ENCODE measurements at places on chromosomes 2 and 18.

GRCh38 chr2:32422133-32422532 lies 65.3 kb downstream of the BIRC6 start:
- DNase-seq = no peak

- no peak for DNase-seq
Measured at GRCh38 chr2:240151477-240152031, 11.1 kb upstream of the OTOS start.

- no peak for DNase-seq
Measured at GRCh38 chr2:227479865-227480475, 8.0 kb downstream of the AGFG1 start.

DNA sequence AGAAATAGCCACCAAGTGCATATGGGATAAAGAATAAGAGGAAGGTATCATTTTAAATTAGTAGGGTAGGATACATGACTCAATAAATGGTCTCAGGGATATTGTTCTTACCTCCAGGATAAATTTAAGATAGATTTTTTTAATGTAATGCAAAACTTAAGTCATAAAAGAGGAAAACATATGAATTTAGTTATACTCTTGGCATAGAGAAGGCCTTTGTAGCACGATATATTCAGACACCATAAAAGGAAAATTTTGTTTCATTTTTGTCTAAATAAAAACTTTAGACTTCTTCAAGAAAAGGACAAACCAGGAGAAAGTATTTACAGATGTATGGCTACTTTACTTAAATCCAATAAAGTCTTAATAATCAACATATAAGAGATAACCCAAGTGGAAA lies 78.5 kb upstream of the CAB39 start:
- DNase-seq = no peak

- DNase-seq = no peak
Measured at GRCh38 chr2:14681608-14682007, 49.1 kb downstream of the LRATD1 start.

DNA sequence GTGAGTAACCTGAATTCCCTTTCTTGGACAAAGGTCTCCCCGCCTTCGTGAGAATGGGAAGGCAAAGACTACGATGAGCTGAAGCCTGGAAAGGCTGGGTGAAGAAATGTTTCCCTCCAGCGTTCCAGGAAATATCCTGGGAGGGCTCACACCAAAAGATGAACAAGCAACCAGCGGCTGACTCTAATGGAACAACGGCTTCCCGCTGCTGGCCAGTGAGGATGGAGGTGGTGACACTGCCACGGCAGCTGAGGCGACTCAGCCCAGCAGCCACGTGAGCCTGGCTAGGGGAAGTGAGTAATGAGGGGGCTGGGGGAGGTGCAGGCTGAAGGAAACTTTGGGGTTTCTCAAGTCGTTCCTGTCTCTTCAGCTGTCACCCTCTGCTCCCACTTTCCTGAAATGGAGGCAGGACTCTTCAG lies 105.0 kb upstream of the SMAD7 start:
- no peak for DNase-seq

DNA sequence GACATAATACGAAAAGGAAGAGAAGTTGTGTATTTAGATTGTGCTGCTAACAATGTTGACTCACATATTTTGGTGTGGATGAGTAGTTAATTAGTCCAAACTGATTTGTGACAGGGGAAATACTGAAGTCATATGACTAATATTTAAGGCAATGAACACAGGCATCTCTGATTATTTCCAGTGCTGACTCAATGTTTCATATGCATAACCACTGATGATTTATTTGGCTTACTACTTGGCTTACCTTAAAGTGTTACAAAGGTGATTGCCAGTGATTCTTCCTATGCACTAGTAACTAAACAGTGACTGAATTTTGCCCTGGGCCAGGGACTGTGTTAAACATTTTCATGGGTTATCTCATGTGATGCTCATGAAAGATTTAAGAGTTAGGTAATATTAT lies 722.6 kb downstream of the METTL4 start:
- DNase-seq = peak; percentile 13

DNA sequence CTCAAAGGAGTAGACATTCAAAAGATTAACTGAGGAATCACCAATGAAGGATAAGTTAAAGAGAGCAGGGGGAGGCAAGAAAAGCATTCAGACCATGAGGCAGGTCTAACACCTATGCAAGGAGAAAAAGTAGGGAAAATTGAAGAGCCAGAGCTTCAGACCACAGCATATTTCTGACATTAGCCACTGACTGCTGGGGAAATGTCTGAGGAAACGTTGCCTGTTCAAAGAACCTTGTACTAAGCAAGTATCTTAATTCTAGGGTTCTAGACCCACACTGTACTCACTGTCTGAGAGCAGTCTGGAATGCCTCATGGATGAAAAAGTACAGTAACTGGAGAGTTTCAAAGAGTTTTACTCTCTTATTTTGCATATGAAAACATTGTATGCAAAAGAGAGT lies 39.5 kb upstream of the TFPI start:
- no peak for DNase-seq

DNA sequence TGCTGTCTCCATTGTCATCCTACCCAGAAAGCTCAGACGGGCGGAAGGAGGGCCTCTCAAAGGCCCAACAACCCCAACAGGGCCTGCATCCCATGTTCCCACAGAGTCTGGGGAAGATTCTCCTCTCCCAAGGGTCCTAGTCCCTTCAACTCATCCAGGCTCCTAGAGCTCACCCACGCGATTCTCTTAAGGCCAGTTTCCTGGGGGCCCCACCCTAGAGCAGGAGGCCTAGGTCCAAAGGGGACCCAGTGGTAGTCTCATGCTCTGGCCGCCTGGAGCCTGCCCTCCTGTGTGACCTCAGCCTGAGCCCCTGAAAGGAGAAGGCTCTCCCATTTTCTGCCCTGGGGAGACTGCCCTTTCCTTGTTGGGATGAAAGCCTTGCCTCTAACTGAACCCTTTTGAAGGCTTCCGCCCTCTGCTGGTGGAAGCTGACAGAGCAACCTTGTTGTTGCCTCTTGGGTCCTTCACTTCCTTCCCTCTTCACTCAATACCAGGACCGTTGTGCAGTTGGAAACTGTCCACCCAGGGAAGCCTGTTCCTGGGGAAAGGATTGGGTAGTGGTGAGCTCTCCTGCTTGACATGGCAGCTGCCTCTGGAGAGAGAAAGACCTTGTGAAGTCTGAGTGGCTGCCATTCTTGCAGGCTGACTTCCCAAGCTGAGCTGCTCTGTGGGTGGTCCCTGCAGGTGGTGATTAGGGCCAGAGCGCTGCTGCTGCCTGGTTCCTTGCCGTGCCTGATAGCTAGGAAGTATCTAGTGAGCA lies 86.0 kb upstream of the ALPP start:
- DNase-seq = peak; percentile 32

GRCh38 chr2:172204309-172204708 lies 101.6 kb upstream of the DLX2 start:
- DNase-seq = no peak

GRCh38 chr2:203033395-203033794 lies 18.7 kb downstream of the NBEAL1 start:
- DNase-seq = no peak

DNA sequence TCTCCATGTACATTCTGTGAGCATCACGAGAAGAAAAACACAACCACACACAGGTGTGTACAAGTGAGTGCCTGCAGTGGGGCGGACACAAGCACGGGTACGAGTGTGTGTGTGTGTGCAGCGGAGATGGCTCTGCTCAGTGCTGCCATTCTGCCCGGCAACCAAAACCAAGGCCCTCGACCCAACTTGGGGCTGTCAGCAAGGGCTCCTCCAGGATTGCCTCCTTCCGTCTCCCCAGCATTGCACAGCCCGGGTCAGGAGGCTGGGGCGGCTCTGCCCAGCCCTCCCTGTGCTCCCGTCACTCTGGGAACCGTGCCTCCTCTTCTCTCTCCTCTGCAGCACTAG lies 66.5 kb downstream of the PXDN start:
- DNase-seq = no peak

- no peak for DNase-seq
Measured at GRCh38 chr2:235832941-235833340, 335.2 kb downstream of the GBX2 start.

- DNase-seq = no peak
Measured at GRCh38 chr18:64929036-64929435, 780.1 kb upstream of the LINC00305 start.

GRCh38 chr2:220959391-220959802 lies 612.7 kb downstream of the EPHA4 start:
- DNase-seq = no peak

DNA sequence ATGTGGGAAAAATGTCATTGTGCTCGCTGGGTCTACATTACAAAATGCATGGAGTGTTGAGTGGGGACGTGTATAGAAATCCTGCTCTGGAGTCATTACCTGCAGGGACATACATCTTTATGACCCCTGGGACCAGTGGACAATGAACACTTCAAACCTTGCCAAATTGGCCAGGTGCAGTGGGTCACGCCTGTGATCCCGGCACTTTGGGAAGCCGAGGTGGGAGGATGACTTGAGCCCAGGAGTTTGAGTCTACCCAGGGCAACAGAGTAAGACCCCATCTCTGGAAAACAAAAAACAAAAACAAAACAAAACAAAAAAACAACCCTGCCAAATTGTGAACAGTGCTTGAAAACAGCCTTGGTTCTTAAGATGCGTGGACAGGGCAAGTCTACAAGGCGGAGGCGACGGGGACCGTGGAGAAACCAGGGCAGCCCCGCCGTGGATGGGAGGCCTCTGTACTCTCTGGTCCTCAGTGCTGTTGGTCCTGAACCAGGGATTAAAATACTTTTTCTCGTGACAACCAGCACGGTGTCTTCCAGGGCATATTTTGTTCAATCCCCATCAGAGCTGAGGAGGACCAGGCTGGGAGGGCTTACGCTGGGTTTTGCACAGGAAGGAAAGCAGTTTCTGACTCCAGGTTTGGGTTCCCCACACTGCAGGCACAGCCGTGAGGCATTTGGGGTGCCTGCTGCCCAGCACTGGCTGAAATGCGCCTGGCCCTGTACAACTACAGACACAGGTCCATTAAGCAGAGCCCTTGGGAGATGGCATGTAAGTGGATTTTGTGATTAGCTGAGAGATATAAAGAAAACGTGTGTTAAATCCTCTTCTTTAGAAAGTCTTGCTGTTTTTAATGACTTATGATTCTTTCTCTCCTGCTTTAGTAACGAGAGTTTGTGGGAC lies 13.7 kb downstream of the COLEC11 start:
- no peak for DNase-seq

- DNase-seq = peak; percentile 18
Measured at GRCh38 chr2:178449700-178450523, 1.1 kb downstream of the PRKRA start.

DNA sequence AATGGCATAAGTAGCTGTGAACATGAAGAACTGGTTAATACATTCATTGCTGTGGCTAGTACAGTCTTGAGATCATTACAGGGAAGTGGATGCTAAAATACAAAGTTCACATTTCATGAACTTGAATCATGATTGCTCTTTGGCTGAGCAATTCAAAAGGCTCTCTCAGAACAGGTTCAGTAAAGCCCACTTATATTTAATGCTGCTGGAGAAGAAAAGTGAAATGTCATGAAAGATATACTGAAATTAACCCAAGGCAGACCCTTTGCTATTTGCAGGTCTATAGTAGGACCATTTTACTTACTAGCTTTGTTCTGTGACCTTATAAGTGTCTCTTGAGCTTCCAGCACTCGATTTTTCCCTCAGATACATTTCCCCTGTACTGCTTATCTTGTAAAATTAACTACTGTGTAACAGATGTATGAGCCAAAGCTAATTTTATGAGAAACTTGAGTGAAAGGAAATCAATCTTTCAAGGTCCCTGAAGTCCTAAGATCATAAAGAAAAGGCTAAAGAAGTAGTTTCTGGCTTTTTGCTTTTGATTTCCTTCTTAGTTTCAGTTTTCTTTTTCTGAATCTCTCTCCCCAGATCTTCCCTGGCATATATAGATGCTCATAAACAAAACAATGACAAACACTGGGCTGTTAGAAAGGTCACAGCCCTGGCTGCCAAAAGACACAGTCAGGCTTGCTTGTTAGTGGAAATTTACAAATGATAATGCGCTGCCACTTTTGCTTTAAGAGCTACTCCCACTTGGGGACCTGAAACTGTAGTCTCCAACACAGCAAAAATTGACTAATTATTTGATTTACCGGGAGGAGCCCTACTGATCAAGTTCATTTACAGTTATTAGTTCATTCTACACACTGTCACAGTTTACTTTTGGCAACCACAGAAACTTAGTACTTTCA lies 132.7 kb upstream of the XPO1 start:
- DNase-seq = peak; percentile 54

DNA sequence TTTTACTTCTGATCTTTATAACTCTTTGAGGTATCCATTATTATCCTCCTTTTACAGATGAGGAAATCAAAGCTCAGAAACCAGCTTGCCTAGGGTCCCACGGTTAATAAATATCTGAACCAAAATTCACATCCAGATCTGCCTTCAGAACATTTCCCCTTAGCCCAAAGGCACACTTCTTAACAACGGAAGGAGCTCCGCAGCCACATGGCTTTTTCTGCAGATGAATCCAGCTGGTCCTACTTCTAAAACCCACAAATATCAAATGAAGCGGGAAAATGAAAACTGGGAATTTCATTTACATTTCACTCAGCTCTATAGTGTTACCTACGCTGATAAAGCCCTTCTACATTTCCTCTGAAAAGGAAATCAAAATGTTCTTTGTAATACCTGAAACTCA lies 357.0 kb upstream of the ID2 start:
- no peak for DNase-seq

DNA sequence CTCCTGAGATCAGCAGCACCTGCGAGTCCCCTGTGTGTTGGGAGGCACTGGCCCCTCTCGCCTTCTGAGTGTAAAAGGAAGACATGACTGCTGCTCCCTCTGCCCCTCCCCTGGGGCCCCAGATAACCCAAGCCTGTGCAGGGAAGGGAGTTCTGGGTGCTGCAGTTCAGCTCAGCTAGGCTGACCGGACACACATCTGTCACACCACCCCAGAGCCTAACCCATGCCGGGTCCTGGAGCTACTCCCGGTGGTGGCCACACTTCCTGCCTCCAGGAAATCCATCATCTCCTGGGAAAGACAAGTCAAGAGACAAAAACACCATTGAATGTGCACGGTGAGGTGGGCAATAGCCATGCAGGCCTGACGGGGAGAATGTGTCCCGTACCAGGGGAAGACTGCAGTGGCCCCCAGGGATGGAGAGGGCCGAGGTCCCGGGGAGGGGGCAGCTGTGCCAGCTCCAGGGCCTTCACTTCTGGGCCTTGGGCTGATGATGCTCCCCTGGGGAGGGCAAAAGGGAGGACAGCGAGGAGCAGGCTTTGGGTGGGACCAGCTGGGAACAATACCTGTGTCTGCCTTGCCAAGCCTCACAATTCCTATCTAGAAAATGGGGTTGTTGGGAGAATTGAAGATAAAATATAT lies 210.6 kb downstream of the TFCP2L1 start:
- DNase-seq = no peak
